ENCODE measurements at places on chromosomes 2 and 18.

- no peak for DNase-seq
Measured at GRCh38 chr2:86065512-86065911, 40.2 kb downstream of the POLR1A start.

- peak; percentile 20 for DNase-seq
Measured at GRCh38 chr2:127580167-127581049, 44.9 kb downstream of the MYO7B start.

GRCh38 chr2:70984228-70984575, 5.8 kb downstream of the ANKRD53 start:
- no peak for DNase-seq

- no peak for DNase-seq
Measured at GRCh38 chr2:224449212-224450147, 47.6 kb upstream of the FAM124B start.

GRCh38 chr2:236749346-236749745, 179.7 kb downstream of the ACKR3 start:
- DNase-seq, result no peak

GRCh38 chr2:238989484-238989883, 141.6 kb downstream of the TWIST2 start:
- DNase-seq, result no peak

- DNase-seq, result no peak
Measured at GRCh38 chr2:28362991-28363521, 29.6 kb upstream of the FOSL2 start.

DNA sequence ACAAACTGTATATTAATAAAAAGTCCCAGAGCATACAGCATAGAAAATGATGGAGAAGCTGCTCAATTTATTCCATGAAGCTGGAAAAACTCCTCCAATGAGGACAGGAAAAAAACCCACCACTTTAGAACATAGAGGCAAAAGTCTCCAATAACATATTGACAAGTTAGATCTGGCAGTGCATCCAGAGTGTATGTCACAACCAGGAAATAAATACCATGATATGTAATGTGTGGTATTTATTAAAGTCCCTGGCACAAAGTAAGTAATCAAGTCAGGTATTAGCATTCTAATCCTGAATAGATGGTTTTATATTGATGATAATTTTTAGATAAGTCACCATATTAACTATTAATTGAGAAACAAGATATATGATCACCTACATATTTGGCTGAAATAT, 427.3 kb upstream of the HS6ST1 start:
- no peak for DNase-seq

- no peak for DNase-seq
Measured at GRCh38 chr2:54995553-54995952, 54.7 kb downstream of the RTN4 start.

- DNase-seq, result no peak
Measured at GRCh38 chr2:182186132-182186735, 200.6 kb downstream of the PPP1R1C start.

DNA sequence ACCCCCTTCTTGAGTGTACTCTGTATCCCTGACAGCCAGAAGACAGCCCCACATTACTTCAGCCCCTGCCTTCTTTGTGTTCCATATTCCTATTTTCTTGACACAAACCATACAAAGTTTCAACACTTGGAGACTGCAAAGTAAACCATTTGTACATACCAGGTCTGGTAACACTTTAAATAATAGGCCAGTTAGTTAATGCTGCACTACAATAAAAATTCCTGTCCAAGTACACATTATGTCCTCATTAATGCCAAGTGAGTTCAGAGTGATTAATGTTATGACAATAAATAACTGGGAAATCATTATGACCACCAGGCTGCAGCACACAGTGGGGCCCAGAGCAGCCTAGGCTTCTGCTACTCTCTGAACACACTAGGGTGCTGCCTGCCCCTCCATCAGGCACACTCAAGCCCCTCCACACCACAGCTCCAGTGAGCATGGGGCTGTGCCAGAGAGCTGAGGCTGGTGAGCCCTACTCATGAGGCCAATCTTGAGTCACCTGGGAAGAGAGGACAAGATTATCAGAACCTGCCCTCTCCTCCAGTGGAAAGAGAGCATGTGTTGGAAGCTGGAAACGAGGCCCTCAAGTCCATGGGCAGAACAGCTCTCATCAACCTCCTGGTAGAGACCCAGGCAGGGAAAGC, 138.7 kb downstream of the TTC32 start:
- DNase-seq, result no peak

GRCh38 chr18:48675352-48675761, 136.5 kb downstream of the CTIF start:
- DNase-seq, result peak; percentile 89

GRCh38 chr18:8247700-8248099, 361.5 kb upstream of the RAB12 start:
- no peak for DNase-seq

DNA sequence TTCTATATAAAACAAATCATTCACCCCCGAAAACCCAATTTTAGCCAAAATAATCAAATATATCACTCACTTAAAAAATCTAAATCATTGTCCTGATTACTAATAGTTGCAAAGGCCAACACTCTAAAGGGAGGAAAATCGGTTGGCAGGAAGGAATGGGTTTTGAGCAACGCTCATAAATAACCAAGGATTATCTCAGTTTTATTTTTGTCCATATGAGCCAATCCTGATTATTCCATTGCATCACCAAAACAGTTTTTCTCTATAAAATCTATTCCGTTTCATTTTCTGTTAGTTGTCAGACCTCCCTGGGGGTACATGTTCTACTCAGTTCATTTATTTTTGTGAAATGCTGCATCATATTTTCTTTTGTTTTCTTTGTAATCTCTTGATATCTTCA, 174.1 kb downstream of the LRATD1 start:
- no peak for DNase-seq

- DNase-seq, result no peak
Measured at GRCh38 chr2:15889442-15890123, 50.8 kb upstream of the MYCN start.

DNA sequence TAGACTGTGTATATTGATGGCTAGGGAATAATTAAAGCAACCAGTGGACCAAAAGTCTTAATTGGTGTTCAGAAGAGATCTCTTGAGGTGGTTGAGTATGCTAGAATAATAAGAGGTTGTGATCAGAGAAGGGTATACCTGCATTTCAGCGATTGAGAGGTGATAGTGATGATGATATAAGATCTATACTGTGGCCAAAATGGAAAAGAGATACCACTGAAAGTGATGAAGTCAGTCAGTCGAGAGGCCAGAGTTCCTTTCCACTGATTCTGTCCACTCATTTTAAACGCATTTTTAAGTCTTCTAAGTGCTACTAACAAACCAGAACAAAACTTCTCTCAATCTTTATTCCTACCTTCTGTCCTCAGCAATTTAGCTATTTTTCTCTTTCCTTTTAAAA, 32.9 kb downstream of the ACTR3 start:
- DNase-seq, result no peak

DNA sequence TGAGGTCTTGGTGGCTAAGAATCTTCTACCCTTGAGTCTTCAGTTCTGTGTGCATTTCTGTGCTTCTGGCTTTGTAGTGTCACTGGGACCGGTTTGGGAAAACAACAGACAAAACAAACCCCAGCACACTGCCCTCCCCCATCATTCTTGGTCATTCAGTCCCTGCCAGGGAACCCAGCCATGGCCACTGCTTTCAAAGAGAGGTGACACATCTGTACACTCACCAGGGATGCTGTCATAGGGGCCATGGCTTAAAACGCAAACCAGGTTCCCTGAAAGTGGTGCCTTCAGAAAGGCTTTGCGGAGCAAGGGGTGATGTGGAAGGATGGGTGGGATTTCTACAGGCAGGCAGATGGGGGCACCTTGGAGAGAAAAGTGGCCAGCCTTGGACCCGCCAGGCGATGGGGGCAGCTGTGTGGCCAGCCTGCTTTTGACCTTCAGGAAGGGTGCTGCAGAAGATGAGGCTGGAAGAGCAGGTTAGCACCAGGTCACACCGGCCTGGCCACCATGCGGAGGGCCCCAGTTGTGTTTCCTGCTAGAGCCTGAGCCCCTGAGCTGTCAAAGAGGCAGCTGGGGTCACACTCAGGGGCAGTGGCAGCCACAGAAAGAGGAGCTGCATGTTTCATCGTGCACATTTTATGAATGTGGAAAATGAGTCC, 101.3 kb downstream of the INHBB start:
- no peak for DNase-seq

- no peak for DNase-seq
Measured at GRCh38 chr2:170260188-170260587, 82.2 kb downstream of the MYO3B start.

DNA sequence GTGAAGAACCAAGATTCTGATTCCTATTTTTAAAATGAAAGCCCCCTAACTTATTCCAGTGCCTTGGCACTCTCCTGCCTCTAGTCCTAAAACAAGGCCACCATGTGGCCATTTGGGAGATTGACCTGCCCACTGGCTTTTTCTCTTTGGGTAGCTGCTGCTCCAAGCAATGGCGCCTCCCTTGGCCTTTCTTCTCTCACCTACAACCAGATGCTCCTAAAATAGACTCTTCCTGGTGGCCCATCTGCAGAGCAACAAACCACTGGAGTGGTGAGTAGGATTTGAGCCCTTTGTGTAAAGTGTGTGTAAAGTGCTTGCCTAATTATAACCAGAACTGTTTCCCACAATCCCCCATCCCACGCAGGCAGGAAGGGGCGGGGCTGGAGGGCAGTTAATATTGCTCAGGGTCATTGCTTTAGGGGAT, 114.2 kb downstream of the FHOD3 start:
- no peak for DNase-seq

DNA sequence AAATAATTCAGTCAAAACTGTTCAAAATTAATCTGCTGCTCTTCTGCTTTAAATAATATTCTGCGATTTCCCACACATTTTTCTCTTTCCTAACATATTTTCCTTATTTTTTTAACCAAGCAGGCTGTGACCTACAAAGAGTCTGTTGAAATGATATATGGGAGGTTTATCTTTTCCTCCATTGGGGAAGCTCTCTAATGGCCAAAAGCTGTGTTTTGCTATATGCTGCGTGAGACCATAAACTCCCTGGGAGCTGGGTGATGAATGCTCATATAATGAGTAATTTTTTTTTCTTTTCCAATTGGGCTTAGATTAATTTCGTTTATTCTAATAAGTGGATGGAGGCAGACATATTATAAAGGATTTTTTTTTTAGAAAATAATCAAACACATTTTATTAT, 72.2 kb upstream of the MAP2 start:
- no peak for DNase-seq

DNA sequence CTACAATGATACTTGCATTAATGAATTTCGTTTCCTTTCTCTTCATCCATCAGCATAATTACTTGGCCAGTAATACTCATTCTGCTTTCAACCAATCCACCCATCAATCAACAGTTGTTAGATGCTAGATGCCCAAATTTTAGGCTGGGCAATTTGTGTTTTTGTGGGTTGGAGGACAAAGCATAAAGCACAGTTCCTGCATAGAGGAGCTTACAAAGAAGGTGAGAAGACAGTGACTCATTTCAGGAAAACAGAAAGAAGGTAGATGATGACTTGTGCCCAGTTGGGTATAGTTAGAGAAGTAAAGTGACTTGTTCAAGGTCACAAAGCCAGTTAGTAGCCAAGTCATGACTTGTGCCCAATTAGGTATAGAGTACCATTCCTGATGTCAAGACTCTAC, 1186.8 kb upstream of the CELF4 start:
- DNase-seq, result no peak

GRCh38 chr2:29495536-29496060, 380.4 kb downstream of the CLIP4 start:
- DNase-seq, result no peak

DNA sequence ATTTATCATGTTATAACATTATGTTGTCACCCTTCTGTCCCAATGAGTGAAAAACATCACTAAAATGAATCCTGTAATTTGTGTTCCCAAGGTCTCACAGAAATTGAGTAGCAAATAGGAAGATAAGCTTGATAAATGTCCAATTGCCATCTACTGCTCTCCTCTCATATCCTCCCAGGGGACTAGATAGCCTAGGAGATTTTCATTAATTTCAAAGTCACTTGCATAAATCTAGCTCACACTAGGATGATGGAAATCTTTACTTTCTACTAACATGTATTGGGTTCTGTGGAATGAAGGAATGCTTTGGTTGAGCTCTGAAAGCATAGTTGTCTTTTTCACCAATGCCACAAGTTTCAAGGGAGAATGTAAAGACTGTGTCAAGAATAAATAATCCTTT, 605.5 kb upstream of the CDH7 start:
- DNase-seq, result no peak

DNA sequence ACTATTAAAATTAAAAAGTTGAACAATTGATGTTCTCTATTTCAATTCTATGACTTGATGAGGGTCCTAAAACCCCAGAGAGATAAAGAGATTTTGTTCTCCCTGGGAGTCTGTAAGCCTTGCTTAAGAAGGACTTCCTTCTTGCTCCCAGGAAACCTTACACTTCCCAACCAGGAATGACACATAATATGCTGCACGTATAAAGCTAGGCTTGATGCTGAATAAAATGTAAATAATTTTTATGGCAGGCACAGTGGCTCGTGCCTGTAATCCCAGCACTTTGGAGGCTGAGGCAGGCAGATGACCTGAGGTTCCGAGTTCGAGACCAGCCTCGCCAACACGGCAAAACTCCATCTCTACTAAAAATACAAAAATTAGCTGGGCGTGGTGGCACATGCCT, 27.8 kb downstream of the SPIRE1 start:
- no peak for DNase-seq

GRCh38 chr2:231708773-231709635, 679 bp downstream of the PTMA start:
- peak; percentile 75 for DNase-seq

- no peak for DNase-seq
Measured at GRCh38 chr18:35458677-35459441, 38.9 kb downstream of the INO80C start.

GRCh38 chr2:239826376-239826775, 198.8 kb downstream of the NDUFA10 start:
- peak; percentile 10 for DNase-seq

DNA sequence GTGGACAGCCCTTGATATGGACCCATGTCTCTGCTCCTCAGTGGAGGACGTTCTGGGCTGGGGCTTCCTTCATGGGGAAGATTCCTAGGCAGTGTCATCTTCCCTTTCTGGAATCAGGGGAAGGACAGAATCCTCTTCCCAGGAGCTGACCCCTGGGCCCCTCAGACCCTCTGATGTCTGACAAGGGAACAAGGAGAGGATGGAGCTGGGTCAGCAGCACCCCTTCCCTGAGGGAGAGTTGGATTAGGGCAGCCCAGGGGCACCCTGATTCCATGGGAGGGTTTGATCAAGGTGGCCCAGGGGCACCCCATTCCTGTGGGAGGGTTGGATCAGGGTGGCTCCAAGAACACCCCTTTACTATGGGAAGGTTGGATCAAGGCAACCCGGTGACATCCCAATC, 86.5 kb downstream of the ACKR3 start:
- DNase-seq, result no peak

- no peak for DNase-seq
Measured at GRCh38 chr2:119838179-119838578, 78.5 kb downstream of the PTPN4 start.
